HT-29 (cell line): ENCODE measurements at places on chromosomes 5 and 9.

GRCh38 chr9:73176450-73176875 is 24.8 kb downstream of the ANXA1 start:
- DNase-seq, result peak; percentile 87

GRCh38 chr5:111422747-111423720 is 89.3 kb downstream of the STARD4 start:
- no peak for DNase-seq

DNA sequence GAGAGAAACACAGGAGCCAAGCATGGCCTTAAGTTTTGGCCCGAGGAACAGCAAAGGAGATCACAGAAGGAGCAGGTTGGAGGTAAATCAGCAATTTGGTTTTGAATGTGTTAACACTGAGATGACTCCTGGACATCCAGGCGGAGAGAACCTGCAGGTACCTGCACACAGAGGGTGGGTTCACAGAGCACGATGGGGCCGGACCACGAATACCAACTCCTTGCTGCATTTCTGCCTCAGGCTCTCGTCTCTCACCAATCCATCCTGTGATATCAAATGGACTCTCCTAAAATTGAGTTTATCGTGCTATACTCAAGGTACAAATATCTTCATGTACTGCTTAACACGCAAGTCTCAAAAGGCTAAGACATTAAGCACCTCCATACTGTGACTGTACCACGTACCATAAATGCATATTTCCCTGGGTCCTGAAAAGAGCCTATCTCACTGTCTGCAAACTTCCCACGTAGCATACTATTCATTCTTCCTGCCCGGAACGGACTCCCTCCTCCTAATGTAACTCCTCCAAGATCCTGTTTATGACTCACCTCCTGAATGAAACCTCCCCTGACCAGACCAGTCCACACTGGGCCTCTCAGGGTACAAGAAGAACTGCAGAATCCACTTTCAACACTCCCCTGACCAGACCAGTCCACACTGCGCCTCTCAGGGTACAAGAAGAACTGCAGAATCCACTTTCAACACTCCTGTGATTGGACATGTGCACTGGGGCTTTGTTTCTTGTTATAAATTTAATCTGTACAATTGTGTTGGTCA is 380.8 kb upstream of the RFX3 start:
- DNase-seq, result peak; percentile 49

- no peak for DNase-seq
These were observed 22.6 kb downstream of the PTPN3 start for GRCh38 chr9:109475526-109475925.

GRCh38 chr5:17343675-17344074 is 126.2 kb downstream of the BASP1 start:
- DNase-seq, result peak; percentile 33

- no peak for DNase-seq
These were observed 3.9 kb downstream of the GCNT4 start for GRCh38 chr5:75048457-75048953.

DNA sequence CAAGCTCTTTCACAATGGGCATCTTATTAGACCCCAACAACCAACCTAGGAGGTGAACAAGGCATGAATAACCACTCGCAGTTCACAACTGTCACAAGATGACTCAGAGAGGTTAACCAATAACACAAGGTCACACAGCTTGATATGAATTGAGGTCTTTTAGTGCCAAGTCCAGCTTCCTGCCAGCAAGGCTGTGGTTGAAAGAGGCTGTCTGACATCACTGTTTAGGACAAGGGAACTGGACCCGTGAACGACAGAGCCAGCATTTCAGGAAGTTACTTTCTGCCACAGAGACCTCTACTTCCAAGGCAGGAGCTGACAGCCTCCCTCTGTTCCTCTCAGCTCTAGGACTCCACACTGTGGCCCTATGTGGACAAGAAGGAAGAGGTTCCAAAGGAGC is 53.4 kb upstream of the ALDH1B1 start:
- DNase-seq, result no peak

DNA sequence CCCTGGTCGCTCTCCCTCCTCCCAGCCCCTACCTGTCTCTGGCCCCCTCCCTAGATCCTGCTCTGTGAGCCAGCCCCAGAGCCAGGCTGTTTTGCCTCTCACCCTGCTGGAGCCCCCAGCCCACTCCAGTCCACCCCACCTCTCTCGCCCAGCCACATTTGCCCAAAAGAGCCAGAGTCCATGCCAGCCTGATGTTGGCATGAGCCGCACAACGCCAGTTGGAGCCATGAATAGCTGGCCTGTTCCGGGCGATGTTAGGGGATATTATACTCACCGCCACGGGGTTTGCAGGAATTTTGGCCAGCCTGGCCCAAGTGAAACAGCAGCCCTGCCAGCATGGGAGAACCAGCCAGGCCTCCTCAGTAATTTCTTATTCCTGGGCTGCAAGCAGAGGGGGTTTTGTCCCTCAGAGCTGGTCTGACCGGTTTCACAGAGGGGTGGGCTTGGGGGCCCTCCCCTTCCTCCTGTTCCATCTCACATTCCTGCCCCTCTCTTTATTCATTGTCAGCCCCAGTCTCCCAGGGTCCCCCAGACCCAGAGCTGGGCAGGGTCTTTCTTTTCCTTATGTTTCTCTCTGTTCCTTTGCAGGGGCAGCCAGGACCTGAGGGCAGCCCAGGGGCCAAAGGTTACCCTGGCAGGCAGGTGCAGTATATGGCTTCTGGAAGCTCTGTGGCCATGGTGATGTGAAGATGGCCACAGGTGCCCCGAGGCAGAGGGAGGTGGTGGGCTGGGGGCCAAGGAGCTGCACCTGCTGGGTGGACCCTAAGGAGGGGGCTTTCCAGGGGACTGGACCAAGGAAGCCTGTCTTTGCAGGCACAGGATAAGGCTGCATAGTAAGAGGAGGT is 50.1 kb downstream of the COL27A1 start:
- no peak for DNase-seq

DNA sequence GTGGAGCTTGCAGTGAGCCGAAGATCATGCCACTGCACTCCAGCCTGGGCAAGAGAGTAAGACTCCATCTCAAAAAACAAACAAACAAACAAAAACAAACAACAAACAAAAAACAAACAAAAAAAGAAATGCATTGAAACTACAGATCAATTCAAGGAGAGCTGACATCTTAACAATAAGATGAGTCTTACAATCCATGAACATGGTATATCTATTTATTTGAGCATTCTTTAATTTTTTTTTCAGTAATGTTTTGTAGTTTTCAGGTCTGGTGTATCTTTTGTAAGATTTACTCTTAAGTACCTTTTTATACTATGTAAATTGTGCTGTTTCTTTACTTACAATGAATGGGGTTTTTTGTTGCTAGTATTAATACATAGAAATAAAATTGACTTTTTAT is 140.1 kb upstream of the DAPK1 start:
- no peak for DNase-seq

DNA sequence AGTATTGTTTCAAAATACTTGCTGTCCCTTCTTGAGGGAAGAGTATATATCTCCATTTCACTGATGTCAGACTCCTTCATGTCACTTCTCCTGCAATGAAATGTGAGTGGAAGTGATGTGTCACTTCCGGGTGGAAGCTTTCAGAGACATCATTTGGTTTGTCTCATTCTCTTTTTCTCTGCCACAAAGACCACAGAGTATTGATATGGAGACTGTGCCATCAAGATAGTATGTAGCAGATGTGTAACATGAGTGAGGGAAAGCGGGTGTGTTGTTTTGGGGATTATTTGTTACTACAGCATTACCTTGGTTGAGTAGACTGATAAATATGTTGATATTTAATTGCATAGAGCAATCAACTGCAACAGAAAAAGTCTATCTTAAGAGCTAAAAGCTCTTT is 169.8 kb downstream of the FBXL7 start:
- no peak for DNase-seq
